HS-5 (cell line): ENCODE measurements at places on chromosomes 7 and 10.

DNA sequence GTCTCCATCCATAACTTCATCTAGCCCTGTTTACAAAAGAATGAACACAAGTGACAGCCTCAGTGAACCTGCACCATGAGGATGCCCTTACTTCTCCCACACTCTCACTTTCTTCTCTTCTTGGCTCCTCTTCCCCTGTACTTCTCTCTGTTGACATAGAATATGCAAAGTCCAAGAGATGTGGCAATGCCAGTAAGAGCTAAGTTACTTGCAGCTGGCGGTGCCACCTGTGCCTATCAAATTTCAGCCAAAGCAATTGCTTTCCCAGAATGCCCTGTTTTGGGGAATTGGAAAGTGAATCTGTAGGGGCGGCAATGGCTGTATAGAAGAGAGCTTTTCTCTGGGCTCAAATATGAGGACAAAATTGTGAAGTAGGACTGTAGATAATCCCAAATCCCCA, 557.8 kb downstream of the AUTS2 start:
- no peak for DNase-seq

DNA sequence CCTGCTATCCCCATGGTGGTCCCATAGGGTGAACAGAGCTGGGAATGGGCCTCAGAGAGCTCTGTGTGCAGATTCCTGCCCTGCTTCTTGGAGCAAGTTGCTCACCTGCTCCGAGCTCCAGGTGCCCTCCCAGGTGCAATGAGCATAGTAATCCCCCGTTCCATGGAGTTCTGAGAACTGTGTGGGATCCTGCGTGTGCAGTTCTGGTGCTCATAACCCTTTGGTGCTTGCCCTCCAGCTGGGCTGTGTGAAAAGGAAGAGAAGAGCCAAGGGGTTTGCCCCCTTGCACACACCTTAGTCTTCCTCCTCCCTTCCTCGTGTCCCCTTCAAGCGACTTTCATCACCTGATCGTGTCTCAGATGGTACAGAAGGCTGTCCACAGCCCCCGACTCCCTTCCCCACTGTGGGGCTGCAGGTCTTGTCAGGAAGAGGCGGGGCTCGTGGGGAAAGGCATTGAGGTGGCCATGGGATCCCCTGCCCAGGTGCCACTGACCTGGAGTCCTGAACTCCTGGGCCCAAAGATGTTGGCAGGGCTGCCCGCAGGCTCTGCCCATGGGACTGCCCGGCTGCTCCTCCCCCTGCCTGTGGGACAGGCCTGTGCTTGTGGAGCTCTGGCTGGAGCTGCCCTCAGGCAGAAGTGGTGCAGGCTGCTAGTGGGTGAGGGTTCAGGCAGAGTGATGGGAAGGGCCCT, 21.9 kb upstream of the ZNF488 start:
- no peak for DNase-seq

DNA sequence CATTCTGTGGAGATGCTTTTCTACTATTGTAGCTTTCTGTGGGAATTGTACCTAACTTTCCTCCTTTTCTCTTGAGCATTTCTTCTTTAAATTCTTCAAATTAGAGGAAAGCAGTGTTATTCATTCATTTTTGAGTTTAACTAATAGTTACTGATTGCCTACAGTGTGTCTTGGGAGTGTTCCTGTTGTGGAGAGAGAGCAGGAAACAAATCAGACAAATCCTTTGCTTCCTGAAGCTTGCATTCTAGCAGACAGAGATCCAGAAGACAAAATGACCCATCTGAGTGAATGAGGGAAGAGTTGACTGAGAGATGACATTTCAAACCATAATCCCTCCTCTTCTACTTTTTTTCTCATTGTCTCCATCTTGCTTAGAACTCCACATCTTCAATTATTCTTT, 170.4 kb downstream of the SUGCT start:
- DNase-seq = no peak

DNA sequence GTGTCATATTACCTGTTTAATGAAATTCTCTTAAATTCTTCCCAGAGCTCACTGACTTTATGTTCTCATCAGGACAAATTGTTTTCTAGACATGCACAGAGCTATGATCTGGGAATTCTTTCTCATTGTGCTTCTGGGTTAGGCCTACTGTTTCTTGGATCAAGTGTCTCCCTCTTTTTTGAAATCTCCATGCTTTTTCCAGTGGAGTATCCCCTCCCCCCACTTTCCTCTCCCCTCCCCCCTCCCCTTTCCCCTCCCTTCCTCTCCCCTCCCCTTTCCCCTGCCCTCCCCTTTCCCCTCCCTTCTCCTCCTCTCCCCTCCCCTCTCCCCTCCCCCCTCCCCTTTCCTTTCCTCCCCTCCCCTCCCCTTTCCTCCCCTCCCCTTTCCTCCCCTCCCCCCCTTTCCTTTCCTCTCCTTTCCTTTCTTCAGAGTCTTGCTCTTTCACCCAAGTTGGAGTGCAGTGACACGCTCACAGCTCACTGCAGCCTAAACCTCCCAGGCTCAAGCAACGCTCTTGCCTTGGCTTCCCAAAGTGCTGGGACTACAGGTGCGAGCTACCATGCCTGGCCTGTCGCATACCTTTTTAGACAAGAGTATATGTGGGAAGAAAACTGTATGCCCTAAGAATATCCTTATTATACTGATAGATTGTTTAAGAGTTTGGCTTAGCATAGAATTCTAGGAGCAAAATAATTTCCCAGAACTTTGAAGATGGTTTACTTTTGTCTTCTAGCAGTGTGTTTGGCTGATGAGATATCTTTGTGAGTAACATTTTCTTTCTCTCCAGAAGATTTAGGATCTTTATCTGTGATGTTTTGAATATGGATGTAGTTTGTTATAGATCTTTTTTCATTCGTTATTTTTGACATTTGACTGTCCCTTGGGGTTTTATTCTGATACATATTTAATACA, 2.5 kb downstream of the DYNC2I1 start:
- no peak for DNase-seq

DNA sequence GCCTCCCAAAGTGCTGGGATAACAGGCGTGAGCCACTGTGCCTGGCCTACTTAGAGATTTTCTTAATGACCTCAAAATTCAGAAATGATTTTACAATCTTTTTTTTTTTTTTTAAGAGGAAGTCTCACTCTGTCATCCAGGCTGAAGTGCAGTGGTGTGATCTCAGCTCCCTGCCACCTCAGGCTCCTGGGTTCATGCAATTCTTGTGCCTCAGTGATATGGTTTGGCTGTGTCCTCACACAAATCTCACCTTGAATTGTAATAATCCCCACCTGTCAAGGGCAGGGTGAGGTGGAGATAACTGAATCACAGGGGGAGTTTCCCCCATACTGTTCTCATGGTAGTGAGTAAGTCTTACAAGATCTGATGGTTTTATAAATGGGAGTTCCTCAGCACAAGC, 159.9 kb downstream of the DNAJC1 start:
- no peak for DNase-seq

DNA sequence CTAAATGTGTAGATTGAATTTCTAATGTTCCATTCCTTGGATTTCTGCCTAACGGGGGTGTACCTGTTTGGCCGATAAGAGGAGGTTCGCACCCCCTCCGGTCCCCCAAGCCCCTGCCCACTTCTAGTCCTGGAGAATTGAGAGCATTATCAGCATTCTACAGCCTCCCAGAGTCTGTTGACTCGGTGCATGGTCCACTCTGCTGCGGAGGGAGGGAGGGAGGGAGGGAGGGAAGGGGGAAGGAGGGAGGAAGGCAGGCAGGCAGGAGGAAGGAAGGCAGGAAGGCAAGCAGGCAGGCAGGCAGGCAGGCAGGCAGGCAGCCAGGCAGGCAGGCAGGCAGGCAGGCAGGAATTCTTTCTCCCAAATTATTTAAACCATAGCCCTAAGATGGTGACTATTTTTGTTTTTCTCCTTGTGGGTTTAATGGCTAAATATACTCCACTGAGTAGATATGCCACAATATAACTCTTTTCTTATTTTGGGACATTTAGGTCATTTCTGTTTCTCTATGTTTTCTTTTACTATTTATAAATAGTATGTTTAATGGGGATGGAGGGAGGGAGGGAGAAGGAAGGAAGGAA, 69.5 kb upstream of the CHST15 start:
- DNase-seq = no peak

DNA sequence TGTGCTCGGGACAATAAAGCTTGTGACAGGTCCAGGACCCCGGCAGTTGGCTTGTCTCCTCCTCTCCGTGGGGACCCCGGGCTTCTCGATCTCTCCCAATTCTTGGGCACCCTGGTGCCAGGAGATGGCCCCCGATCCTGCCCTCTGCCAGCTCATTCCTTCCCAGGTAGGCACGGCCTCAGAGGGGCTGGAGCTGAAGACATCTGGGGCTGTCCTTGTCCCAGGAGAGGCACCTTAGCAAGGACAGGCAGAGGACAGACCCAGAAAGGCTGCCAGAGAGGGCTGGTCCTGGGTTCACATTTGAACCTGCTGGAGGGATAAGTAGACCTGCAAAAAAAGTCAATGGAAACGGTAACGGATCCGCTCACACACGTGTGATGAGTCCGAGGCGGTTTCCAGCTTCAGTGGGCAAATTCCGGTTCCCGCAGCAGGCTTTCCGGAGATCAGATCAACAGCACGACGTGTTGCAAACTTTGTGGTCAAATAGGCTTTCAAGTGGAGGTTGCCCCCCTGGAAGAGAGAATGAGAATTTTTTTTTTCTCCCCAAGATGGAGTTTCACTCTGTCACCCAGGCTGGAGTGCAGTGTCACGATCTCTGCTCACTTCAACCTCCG, 47.7 kb upstream of the GTF2IRD1 start:
- no peak for DNase-seq

DNA sequence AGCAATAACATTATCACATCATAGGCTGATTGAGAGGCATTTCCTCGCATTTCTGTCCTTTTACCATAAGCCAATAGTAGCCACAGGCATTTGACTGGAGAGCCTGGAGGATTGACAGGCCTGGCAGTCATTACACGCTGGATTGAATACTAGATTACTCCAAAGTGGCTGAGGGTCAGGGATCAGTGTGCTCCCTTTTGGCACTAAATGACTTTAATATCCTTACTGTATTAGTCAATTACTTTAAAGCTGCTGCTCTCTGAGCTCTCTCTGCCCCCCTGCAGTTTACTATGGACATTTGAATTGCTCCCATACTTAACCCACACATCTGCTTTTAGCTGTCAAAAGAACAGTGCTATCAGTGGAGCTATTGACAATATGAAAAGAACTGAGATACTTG, 302.0 kb downstream of the TFEC start:
- DNase-seq = no peak

DNA sequence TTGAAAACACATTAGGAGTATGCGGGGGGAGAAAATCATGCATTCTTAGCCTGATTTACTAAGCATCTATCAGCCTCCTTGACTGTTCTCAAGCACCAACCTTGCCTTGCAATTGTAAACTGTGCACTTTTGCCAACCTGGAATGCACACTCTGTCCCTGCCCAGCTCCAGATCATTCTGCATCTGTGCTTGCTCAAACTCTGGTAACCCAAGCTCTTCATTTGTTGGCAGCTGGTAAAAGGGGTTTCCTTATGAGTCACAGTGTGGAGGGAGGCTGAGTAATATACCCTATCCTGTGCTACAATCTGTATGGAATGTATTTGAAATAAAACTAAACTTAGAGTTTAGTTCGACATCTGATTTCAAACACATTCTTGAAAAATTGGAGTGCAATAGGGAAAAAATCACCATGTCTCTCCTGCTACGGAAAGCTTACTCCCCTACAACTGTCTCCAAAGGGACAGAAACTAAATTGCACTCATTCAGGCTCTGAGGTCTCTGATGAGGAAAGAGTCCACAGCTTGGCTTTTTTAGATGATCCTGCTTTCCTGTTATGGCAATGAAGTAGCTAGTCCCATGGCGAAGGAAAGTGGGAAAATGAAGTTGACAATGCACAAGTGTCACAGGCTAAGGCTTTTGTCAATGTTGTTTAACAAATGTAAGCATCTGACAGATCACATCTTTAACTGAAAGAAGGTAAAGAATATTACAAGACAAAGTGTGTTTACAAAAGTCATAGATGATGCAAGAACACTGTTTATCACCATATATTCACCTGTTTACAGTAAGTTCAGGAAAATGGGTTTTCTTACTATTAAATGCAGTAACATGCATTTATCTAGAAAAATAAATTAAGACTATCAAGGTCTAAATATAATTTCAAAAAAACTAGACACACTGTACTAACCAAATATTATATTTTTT, 61.9 kb downstream of the TES start:
- DNase-seq = peak; percentile 83

- DNase-seq = peak; percentile 60
These were observed 569.0 kb upstream of the SORCS1 start for GRCh38 chr10:107733328-107734130.

GRCh38 chr10:27439101-27439500, 65.0 kb upstream of the RAB18 start:
- no peak for DNase-seq

GRCh38 chr7:74489997-74490945, 36.6 kb downstream of the GTF2IRD1 start:
- no peak for DNase-seq

DNA sequence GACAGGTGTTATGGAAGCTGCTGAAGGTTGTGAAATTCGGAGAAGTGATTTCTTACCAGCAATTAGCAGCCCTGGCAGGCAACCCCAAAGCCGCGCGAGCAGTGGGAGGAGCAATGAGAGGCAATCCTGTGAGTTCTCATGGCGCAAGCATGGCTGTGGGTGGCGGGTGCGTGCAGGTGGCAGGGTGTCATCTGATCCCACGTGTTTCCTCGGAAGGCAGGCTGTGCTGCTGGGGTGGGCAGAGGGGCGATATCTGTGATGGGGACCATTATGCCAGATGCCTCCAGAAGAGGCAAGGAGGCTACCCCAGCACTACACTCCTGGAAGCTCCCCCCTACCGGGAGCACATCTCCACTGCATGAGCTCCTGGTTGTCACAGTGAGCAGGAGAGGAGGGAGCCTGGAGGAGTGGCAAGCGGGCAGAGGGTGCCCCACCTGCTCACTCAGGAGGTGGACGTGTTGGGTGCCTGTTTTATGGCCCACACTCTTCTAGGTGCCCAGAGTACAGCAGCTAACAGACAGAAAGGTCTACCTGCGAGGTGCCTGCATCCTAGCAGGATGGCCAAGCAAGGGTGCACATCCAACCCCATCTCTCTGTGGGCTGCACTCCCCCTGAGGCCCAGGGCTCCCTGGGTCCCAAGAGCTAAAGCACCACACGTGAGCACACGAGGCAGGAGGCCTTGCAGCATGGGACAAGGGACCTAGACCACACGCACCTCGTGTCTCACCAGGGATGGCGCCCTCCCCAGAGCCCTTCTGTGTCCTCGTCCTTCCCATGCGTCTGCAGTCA, 204.7 kb downstream of the EBF3 start:
- DNase-seq = no peak

DNA sequence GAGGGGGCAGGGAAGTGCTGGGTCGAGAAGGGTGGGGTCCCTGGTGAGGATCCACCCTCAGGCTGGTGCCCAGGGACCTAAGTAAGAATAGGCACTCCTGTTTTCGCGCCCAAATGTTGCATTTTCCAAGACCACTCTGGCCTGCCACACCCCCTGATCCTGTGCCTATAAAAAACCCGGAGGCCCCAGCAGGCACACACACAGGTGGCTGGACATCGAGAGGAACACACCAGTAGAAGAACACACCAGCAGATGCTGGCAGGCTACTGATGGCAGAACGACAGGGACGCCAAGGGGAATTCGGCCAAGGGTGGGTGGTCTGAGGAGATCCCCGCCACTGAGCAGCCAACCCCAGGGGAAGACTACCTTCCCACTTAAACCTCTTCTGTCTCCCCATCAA, 633.9 kb upstream of the POT1 start:
- no peak for DNase-seq

- DNase-seq = no peak
These were observed 92.7 kb upstream of the AKR1E2 start for GRCh38 chr10:4733150-4733842.
